Stimulated activated CD4-positive, alpha-beta T cell treated with anti-CD3 and anti-CD28 coated beads, TNF-alpha, amount 100 ng/mL, for 48 hours (primary cell): ENCODE measurements at places on chromosomes 11 and 22.

DNA sequence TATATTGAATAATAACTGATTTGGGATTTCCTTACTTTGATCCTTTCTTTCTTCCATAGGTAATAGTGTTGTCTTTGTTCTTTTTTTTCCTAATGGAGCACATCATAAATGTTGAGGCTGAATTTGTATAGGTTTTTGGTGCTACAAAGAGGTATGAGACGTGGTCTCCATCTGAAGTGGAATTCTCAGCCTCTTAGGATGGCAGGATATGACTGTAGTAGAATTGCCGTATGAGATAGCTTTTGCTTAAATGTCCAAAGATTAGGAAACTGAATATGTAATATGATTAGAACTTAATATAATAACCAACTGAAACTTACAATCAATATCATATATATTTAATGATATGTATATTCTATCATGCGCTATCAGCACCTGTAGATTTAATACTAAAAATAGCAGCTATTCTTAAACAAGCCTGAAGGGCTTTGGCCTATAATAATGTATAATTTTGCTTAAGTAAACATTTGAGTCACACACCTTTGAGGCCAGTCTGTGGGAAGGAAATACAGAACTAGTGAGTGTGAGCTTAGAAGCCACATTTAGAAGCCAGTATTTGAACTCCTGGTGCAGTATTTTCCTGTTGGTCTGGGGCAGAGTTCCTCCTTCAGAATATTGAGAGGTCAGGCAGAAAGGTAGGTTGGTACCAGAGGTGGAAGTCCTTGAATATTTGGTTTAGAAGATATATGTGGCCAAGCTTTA lies 62.6 kb downstream of the SWAP70 start:
- DNase-seq: no peak

DNA sequence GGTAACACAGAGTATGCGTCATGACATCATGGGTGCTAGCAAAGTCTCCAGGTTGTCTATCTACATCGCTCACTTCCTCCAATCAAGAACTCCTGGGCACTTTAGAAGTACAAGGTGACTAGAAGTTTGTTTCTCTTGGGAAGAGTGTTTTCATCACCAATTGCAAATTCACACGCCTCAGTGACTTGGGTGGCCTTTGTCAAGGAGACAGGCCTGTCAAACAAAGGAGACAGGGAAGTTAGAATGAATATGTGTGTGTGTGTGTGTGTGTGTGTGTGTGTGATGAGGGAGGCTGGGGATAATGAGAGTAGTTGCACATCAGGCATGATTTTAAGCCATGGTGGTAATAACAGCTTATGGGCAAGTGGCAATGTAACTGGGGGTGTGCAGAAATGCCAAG lies 953.2 kb downstream of the OPCML start:
- no peak for DNase-seq

DNA sequence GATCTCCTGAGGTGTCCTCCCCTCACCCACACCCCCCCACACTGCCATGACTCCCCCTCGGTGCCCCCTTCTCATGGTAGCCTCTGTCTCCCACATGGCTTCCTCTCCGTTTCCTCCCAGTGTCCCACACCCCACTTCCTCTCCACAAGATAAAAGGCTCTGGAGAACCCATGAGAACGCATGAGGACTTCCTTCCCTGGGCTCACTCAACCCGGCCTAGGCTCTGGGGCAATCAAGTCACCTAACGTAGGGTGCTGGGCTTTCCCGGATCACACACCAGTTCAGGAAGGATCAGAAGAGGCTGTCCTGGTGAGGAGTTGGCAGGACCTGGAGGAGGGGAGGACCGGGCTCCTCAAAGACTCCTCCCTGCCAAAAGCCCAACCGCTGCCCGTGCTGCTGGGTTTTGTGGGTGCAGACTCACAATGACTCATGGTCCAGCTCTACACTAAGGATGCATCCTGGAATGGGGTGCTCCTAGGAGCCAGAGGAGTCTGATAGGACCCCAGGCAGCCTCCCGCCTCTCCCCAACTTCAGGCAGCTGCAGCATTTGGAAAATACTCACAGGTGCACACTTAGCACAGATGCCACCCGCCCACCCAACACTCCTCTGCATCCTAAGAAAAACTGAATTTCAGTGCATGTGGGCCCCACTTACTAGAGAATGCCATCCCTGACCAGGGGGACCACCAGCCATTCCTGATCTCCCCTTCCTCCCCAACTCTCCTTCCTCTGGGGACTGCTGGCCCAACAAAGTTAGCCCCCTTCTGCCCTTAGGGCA lies 21.0 kb downstream of the SLC22A12 start:
- DNase-seq: no peak

- no peak for DNase-seq
Measured at GRCh38 chr11:134152696-134153095, 71.1 kb downstream of the NCAPD3 start.

DNA sequence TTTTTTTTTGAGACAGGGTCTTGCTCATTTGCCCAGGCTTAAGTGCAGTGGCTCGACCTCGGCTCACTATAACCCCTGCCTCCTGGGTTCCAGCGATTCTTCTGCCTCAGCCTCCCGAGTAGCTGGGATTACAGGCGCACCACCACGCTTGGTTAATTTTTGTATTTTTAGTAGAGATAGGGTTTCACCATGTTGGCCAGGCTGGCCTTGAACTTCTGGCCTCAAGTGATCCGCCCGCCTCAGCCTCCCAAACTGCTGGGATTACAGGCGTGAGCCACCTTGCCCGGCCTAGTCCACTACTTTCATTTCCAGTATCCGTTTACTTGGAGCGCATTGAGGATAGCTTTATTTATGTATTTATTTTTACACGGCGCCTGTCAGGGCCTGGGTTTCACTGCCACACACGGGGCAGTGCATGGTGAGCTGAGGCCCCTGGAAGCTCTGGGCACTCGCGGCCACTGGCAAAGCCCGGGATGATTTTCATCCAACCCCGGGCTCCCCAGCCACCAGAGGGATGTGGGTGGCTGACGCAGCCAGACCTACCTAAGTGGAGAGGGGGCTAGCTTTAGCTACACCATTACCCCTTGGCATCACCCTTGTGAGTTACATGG lies 6.1 kb upstream of the MCAM start:
- DNase-seq: no peak

DNA sequence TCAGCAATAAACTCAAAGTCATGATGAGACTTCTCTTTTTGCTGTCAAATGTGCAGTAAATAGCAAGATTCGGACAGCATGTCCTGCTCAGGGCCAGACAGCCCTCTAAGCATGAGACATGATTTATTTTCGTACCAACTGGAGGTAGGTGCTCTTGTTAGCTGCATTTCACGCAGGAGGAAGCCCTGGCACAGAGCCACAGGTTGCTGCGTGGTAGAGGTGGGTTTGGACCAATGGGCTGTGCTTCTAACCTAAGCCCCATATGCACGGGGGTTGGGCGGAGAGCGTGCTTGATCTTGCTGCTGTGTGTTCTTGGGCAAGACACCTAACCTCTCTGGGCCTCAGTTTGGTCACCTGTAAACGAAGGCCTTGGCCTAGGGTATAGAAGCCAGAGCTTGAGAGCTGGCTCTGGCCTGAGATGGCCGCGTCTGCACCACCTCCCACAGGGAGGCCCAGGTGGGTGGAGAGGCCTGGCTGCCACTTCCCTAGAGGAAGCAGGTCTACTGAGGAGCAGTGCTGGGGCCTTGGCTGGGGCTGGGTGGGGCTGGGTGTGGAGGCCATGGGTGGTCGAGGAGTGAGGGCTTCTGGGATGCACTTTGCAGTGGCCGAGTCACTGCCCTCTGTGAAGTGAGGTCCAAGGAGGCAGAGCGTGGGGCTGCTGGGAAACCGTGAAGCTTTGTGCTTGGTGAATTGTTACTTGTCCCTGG lies 38.5 kb upstream of the GRAMD4 start:
- no peak for DNase-seq

GRCh38 chr11:11414996-11415395 lies 61.9 kb upstream of the CSNK2A3 start:
- no peak for DNase-seq

DNA sequence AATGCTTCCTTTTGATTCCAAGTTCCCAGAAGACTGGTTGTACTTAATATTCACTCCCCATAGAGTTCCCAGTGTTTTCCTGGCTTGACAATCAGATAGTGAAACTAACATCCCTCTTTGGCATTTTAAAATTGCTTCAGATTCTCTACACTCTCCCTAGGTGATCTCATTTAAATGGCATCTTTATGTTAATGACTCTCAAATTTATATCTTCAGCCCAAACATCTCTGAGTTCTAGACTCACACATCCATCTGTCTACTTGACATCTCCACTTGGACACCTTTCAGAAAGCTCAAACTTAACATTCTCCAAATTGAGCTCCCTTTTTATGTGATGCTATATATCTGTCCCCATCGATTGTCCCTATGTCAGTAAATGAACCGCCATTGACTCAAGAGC lies 232.0 kb downstream of the NTM start:
- DNase-seq: no peak

DNA sequence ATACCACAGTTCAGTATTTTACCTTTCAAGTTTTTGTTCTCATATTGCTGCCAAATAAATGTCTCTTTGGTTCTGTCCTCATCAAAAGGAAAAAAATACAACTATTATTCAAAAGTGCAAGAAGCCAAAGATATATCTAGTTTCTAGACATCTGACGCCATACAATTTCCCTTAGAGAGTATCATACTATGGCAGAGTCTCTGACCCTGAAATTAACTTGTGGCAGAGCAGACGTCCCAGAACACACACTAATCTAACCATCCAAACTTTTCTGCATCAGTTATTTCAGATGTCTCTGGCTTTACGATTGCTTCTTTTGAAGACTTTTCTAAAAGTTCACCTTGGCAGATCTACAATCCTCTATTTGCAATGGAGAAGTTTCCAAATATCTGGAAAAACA lies 2.7 kb downstream of the OR51T1 start:
- no peak for DNase-seq

DNA sequence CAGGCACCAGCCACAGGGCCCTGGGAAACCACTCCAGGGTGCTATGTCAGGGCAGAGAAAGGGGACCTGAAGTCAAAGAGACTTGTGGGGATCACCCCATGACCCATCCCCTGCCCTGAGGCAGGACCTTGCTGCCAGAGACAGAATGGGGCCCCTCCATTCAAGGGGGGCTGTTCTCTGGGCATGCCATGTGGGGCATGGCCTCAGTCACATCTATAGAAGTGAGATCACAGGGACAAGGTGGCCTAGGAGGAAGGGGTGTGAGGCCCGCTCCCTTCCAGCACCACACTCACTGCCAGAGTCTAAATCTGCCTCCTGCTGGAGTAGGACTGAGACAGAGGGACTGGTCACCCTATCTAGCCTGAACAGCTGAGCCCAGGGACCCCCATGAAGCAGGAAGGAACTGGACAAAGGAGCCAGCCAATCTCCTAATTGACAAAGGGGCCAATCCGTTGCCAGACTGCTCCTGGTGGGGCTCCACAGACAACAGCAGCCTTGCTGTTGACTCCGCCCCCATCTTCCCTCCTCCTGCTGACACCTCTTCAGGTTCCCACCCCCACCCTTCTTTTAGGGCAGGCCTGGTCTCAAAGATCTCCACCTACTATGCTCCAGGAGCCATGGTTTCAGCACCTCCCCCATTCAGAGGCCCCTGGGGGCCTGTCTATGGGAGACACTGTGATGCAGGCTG lies 26.0 kb downstream of the NEAT1 start:
- DNase-seq: no peak

GRCh38 chr22:21866833-21867527 lies 465 bp downstream of the MAPK1 start:
- peak; percentile 25 for DNase-seq

- no peak for DNase-seq
Measured at GRCh38 chr11:90805172-90805571, 582.3 kb upstream of the CHORDC1 start.

GRCh38 chr11:19536131-19536530 lies 176.5 kb upstream of the NAV2 start:
- DNase-seq: no peak

DNA sequence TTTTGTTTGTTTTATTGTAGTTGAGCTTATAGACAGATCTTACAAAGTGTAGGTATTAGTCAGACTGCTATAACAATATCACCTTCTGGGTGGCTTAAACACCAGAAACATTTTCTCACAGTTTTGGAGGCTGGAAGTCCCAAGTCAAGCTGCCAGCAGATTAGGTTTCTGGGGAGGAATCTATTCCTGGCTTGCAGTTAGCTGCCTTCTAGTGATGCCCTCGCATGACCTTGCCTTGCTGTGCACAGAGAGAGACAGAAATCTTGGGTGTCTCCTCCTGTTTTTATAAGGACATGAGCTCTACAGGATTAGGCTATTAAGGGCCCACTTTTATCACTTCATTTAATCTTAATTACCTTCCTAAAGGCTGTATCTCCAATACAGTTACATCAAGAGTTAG lies 1635.2 kb downstream of the FAM181B start:
- no peak for DNase-seq

GRCh38 chr11:46850829-46851380 lies 4.8 kb upstream of the CKAP5 start:
- DNase-seq: no peak

DNA sequence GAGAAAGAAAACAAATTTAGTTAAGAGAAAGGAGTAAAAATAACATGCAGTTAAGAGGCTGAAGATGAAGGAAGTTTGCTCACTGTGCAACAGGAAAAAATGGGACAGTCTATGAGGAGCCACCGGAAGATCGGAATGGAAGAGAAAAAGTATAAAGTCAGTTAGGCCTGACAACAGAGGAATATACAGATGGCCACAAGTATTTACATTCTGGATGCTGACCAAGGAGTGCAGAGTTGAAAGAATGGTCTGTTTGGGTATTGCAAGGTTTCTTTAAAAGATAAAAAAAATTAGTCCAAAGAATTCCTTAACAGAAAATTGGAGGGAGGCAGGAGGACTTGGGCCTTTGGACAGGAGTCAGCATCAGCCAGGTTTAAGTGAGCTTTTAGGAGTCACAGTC lies 37.5 kb downstream of the RBFOX2 start:
- no peak for DNase-seq
